ENCODE measurements at places on chromosomes 3 and 15. TPM values are rescaled to one million over a fixed set of nuclear protein-coding genes. Genes with fewer than 3 reads are reported as not detected.

SPINK8 gene
- not detected for total RNA-seq

DNA sequence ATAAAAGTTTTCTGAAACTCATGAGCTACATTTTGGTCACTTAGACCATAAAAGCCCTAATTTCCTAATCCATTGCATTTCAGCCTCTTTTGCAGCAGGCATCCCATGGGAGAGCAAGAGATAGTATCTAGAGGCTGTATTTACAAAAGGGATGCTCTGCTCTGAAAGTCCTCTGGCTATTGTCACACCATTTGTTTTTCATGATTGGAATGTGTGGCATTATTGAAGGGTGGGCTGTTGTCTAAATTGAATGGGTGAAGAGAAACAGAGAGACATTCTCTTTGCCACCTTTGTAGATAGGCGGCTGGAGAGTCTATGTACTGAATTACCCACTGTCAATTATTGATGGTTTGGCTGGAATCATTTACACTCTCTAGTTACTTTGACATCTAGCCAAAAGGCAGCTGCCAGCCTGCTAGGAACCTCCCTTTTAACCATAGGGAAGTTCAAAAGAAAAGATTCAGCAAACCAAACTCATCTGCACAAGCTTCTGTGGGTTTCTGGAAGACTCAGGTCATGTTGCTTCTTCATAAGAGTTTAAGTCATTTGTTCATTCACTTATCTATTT, 89.8 kb upstream of the RARB start:
- DNase-seq = no peak

- peak; percentile 80 for DNase-seq
Measured at GRCh38 chr3:43155464-43156121, 49.7 kb upstream of the POMGNT2 start.

- peak; percentile 81 for DNase-seq
Measured at GRCh38 chr3:169812332-169813235, at the start of the genes LRRC34 and LRRIQ4. Gene LRRC34, minus strand, starts transcription at chr3:169812904. Its CDS starts 356 bp downstream, at chr3:169812548. Gene LRRIQ4, plus strand, starts transcription at chr3:169812870. Its CDS starts 9,052 bp downstream, at chr3:169821922.

GABRR3 gene
- not detected for total RNA-seq

DNA sequence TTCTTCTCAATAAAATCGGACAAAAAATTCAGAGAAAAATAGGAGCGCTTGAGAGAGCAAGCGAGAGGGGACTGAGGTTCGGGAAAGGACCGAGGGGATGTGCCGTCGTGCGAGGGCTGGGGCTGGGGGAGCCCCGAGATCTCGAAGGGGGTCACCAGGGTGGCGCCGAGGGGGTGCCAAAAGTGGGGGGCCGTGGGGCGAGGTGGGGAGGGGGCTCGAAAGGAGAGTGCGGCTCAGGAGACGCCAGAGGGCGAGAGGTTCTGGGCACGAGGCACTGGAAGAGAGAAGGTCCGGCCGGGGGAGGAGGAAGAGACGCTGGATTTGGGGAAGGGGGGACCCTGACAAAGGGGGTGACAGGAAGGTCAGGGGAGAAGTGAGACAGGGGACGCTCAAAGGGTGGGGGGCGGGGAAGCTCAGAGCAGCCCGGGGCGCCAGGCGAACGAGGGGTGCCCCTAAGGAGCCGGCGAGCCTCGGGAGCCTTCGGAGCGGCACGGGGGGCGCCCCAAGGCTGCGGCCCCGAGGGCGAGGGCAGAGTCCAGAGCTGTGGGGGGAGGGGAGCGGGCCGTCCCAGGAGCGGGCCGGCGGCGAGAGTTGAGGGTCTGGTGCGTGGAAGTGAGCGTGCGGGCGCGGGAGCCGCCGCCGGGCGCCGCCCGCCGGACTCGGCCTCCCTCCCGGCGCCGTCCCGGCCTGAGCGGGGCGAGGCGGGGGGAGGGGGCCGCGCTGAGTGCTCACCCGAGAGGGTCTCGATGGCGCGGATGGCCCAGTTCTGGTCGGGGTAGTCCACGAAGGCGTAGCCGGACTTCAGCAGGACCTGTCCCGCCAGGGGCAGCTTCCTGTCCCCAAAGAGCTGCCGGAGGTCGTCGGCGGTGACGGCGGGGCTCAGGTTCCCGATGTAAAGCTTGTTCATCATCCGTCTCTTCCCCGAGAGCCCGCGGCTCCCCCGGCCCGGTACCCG, 514 bp downstream of the IGF2BP2 start:
- peak; percentile 47 for DNase-seq

GRCh38 chr3:142470826-142471225, 23.0 kb upstream of the XRN1 start:
- no peak for DNase-seq

DNA sequence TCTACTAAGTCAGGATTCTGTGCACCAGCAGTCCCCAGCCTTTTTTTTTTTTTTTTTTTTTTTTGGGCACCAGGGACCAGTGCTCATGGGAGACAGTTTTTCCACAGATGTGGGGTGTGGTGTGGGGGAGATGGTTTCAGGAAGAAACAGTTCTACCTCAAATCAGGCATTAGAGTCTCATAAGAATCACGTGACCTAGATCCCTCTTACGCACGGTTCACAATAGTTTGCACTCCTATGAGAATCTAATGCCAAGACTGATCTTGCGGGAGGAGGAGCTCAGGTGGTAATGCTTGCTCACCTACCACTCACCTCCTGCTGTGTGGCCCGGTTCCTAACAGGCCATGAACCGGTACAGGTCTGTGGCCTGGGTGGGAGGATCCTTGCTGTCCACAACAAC, 88.8 kb downstream of the GADL1 start:
- no peak for DNase-seq

MYO5C gene
- 2.5 TPM for total RNA-seq

LRRC57 gene
- 14.8 TPM for total RNA-seq

DNA sequence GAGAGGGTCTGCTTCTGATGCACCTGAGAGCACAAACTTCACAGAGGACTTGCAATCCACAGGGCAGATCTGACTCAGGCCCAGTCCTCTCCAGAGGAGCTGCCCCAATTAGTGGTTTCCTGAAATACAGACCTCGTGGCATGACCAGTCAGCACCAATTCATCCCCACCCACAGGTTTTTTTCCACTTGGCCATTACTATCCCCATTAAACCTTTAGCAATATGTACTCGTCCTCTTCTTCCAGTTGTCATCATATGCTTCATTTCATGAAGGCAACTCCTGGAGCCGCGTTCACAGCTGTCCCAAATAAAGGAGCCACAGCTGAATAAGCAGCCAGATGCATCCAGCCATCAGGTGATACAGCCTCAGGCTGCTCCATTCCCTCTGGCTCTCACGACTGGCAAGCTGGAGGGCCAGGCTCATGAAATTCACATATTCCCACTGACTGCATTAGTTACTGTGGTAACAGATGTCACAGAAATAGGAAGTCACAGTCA, 163.1 kb downstream of the FMN1 start:
- peak; percentile 90 for DNase-seq

IQCH gene
- total RNA-seq = 4.3 TPM

- DNase-seq = no peak
Measured at GRCh38 chr3:193641440-193641775, 48.4 kb downstream of the OPA1 start.

DNA sequence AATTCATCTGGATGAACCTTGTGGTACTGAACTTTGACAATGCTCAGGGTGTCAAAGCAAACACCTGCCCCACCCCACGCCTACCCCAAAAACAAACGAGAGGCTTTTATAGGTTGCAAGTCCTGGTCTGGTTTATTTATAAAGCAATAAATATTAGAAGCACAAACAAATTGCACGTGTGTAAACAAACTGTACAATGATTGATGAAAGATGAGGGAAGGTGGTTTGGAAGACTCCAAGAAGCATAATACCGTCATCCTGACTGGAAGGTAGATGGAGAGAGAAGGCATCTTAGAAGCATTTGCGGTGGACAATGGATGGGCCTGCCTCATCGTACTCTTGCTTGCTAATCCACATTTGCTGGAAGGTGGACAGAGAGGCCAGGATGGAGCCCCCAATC, 5.2 kb downstream of the ACTC1 start:
- no peak for DNase-seq

DNA sequence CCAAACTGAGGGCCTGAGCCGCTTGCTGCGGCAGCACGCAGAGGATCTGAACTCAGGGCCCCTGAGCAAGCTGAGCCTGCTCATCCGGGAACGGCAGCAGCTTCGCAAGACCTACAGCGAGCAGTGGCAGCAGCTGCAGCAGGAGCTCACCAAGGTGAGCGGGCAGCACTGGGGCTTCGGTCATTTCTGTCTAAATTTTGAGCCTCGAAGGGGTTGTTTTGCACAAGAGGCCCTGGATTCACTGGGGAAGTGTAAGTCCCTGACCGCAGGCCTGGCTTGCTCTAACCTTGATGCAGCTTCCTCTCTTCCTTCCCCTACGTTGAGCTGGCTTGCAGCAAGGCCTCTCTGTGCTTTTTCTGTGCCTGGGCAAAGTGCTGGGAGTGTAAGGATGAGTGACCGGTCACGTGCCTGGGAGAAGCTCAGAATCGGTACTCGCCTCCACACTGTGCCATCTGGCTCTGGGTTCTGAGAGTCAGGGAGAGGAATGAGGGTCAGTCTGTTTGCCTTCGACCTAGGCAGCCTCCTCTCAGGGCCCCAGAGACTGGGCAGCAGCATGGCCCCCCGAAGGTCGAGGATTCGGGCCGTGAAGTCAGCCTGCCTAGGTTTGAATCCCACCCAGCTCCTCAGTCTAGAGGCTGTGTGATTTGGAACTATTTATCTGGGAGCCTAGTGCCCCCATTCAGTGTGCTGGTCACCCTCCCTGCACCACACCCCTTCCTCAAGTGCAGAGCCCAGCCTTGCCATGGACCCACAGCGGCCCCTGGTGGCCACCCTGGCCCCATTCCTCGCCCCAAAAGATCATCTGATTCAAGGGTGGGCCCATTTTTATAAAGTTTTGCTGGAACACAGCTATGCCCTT, 1.4 kb downstream of the FES start:
- DNase-seq = peak; percentile 37

DNA sequence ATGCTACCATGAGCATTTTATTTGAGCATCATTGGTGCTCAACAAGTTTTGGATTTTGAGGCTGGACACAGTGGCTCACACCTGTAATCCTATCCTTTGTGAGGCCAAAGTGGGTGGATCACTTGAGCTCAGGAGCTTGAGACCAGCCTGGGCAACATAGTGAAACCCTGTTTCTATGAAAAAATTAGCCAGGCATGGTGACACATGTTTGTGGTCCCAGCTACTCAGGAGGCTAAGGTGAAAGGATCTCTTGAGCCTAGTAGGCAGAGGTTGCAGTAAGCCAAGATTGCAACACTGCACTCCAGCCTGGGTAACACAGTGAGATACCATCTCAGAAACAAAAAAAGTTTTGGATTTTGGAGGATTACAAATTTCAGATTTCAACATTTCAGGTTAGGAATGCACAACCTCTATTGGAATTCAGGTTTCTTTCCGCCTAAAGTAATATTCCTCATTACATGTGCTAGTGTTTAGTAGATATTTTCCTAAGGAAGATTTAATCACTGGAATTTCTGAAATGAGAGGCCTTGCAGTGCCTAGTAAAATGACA, 27.6 kb downstream of the CNOT10 start:
- no peak for DNase-seq

THOC7 gene
- 43.6 TPM for total RNA-seq

NANOGP8 gene
- not detected for total RNA-seq

CCNB2 gene
- 164 TPM for total RNA-seq

GRCh38 chr3:195119461-195120266, 151.3 kb downstream of the XXYLT1 start:
- peak; percentile 94 for DNase-seq

- DNase-seq = peak; percentile 92
Measured at GRCh38 chr15:40787344-40787841, 17.6 kb downstream of the C15orf62 start.

DNA sequence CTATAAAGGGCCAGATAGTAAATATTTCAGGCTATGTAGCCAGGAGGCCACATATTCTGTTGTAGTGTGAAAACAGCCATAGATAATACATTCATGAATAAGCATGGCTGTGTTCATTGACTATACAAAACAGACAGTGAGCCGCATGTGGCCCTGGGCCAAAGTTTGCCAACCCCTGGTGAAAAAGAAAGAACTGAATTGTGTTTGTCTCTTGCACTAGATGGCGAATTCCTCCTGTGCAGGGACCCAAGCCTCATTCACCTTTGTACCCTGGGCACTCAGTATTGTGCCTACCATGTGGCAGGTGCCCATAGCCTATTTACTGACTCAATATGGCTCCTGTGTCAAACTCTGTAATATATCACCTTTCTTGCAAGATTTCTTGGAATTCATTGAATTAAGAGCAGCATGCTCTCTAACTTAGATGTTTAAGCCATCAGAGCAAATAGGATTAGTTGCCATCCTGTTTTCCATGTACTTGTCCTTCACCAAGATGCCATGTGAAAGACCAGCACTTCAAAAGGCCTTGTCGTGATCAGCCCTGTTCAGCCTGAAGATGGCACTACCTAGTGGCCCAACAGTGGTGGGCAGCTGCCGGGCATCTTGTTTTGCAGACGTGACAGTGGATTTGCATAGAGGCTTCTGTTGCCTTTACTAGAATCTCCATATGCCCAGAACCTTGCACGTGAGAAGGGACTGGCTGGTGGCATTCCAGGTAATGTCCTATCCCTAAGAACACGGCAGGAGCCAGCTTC, 50.9 kb upstream of the CMTM7 start:
- no peak for DNase-seq

FBXO40 gene
- total RNA-seq = not detected

DNA sequence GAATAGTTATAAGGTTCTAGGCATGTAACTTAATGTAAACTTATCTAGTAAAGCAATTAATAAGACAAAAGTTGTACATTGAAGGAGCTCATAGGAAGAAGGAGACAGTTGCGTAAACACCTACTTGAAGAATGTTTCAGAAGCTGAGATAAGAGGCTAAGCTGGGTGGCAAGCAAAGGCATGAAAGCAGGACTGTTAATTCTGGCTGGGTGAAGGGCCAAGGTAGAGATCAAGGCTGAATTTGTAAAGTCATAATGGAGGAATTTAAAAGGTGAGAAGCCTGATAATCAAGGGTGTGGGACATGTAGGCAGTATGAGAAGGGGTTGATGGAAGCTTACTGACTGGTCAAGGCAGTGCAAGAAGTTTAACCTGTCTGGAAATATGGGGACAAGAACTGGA, 80.4 kb upstream of the TGFBR2 start:
- DNase-seq = no peak

PEX11A gene
- 10.7 TPM for total RNA-seq

CBLB gene
- total RNA-seq = 11.4 TPM

GRCh38 chr3:127207727-127208482, 15.0 kb downstream of the PRR23E start:
- no peak for DNase-seq

DNA sequence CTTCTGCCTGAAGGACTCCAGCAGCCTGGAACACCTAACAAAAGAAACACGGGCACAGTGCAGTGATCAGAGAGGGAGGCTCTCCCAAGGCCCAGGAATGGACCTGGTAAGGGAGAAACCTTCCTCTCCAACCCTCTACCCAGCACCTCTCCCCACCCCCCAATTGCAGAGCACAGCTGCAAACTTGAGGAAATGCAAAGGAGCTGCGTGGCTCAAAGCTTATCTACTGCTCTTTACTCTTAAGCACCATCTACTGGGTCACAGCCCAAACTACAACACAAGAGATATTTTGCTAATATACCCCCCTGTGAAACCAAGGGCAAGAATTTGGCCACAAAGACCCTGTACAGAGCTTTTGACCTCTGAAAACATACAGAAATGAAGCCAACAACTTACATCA, 328.3 kb downstream of the OXSM start:
- DNase-seq = no peak

Data from M059J (cell line).